ENCODE measurements at places on chromosomes 16 and 17.

DNA sequence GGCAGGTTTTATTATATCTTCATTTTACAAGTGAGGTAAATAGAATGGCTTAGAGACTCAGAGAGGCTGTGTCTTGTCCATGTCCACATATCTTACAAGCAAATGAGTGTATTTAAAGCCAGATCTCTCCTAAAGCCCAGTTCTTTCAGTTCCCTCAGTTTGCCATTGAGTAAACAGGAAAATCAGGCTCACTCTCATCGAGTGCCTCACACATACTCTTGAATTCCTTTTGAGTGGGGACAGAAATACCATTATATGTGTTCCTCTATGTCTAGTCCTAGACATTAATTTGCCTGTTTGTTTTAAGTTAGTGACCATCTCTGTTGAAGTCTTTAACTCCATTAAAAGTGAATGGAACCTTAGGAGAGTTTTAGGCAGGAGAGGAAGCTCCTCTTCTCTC is 40.1 kb downstream of the BPTF start:
- no peak for DNase-seq

GRCh38 chr17:64073771-64074703 is 53.6 kb upstream of the ICAM2 start:
- DNase-seq, result peak; percentile 19

GRCh38 chr17:81680150-81680549 is 3.4 kb downstream of the ARL16 start:
- DNase-seq, result no peak

DNA sequence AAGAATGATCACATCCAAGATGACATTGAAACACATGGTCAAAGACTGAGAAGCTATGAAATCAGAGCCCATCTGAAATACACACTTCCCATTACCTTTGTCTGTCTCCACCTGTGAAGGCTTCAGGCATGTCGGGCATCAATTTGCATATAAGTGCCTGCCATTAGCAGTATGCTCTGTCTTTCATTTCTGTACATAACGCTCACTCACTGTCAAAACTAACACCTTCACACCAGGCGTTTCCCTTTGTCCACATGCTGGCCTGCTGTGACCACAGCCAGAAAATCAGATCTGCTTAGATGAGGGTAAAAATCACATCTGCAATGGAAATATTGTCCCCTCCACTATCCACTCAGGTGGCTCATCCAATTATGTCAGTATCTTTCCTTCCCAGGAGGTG is 524.8 kb downstream of the TOX3 start:
- DNase-seq, result no peak
